HTR-8/SVneo (cell line): ENCODE measurements at places on chromosomes 7 and 10.

DNA sequence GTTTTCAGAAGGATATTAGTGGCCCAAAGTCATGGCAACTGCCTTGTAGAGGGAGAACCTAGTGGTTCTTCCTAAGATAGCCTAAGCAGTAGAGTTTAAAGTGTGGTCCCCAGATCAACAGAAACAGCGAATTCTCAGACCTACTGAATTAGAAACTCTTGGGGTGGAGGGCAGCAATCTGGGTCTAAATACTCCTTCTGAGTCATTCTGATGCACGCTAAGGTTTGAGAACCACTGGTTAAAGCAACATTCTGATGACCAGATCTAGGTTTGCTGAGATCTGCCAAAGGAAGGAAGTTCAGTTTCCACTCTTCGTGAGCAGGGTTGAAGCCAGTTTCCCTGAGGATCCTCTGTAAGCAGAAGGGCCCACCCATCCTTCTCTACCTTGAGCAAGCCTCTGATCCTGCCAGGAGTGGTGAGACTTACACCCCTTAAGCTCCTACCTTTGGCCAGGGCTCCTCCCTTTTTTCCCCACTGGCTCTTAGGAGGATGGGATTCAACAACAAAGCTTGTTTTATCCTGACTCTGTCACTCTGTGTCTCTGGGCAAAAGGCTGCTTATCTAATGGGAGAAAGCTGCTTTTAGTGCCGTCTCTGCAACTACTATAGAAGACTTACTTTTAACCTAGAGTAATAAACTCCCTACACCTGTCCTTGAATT lies 26.8 kb upstream of the TRUB1 start:
- DNase-seq, result no peak

DNA sequence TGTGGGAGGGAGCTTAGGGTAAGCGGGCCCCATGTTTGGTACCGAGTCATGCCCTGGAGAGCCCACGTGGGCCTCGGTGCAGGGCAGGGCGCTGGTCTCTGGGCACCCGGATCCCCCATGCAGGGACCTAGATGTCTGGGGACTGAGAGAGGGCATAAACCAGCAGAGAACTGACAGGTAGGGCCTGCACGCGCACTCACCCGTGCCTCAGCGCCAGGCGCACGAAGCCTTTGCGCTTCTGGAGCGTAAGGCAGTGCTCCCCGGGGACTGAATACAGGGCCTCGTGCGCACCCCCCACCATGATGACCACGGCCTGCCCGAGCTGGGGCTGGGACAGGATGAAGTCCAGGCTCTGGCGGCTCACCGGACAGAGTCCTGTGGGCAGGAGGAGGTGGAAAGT lies 2.8 kb downstream of the MOGAT3 start:
- no peak for DNase-seq

- DNase-seq, result no peak
Observed at GRCh38 chr7:106035568-106035967, 72.5 kb downstream of the CDHR3 start.

- peak; percentile 35 for DNase-seq
Observed at GRCh38 chr10:12707461-12708185, 293.9 kb downstream of the CCDC3 start.

GRCh38 chr7:148973256-148973655 lies 55.0 kb downstream of the PDIA4 start:
- DNase-seq, result no peak

- no peak for DNase-seq
Observed at GRCh38 chr7:74044366-74045350, 16.7 kb downstream of the ELN start.

- DNase-seq, result peak; percentile 77
Observed at GRCh38 chr10:75408911-75409885, 7.6 kb upstream of the ZNF503 start.

- DNase-seq, result no peak
Observed at GRCh38 chr7:64667311-64667710, 1.4 kb downstream of the ZNF107 start.

DNA sequence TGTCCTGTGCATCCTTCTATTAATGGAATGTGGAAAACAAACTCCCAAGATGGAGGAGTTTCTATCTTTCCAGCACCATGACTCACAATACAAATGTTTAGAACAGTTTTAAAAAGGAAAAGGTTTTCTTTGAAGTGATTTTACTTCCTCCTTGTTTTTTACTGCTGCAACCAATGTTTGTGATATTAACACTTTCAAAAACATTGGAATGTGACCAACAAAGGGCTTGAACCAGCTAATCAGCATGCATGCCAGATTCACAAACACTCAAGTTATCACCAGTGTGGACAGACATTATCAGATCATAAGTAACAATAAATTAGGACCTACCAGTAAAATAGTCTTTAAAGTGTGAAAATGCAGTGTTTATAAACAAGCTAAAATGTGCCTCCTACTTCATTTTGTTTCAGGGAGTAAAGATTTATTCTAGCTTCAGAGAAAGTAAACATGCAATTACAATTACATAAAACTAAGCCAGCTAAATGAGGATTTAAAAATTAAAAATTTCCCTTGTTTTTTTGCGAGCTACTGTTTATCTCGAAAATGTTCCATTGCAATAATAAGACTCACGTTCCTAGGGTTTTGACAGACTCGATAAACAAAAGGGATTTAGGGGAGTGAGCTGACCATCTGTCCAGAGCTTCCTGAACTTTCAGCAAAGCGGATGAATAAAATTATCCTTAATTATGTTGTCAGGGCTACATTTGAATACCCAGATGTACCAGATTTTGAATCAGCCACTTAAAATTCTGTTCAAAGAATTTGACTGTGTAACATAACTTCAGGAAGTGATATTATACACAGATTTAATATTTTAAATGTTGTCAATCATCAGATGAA lies 29.8 kb downstream of the CPVL start:
- no peak for DNase-seq

DNA sequence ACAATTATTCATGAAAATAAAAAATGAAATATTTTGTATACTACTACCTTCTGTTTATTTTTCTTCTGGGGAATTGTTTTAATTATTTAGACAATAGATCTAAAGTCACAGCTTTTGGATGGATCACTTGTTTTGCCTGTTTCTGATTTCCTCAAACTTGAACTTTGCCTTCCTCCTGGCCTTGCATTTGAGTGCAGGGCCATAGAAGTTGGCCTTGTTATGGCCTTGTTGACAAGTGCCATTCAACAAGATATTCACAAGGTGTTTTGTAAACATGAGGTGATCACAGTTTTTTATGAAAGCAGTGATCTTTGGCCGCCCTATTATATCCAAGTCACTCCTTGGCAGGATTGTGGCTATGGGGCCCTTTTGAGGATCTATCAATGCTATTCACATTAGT lies 4.6 kb downstream of the ZNF22 start:
- no peak for DNase-seq

DNA sequence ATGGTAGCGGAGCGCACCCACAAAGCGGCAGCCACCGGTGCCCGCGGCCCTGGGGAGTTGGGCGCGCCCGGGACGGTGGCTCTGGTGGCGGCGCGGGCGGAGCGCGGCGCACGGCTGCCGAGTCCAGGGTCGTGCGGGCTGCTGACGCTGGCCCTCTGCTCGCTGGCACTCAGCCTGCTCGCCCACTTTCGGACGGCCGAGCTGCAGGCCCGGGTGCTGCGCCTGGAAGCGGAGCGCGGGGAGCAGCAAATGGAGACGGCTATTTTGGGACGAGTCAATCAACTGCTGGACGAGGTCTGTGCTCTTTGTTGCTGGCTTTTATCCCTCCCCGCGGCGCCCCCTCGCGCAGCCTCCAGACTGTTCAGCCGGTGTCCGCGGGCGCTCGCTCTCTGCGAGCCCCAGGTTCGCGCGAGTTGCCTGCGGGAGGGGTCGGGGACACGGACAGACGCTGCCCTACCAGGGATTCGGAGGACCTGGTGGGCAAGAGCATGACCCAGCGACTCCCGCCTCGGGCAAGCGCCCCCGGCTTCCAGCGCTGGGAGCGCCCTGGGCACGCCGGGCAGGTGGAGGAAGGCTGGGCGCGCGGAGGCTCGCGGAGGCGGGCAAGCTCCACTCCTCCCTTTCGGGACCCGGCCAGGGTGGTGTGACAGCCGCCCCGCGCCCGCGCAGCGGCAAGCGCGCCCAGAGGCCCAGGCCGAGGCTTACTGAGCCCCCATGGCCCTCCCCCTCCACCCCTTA lies 887 bp downstream of the COL13A1 start:
- peak; percentile 48 for DNase-seq

DNA sequence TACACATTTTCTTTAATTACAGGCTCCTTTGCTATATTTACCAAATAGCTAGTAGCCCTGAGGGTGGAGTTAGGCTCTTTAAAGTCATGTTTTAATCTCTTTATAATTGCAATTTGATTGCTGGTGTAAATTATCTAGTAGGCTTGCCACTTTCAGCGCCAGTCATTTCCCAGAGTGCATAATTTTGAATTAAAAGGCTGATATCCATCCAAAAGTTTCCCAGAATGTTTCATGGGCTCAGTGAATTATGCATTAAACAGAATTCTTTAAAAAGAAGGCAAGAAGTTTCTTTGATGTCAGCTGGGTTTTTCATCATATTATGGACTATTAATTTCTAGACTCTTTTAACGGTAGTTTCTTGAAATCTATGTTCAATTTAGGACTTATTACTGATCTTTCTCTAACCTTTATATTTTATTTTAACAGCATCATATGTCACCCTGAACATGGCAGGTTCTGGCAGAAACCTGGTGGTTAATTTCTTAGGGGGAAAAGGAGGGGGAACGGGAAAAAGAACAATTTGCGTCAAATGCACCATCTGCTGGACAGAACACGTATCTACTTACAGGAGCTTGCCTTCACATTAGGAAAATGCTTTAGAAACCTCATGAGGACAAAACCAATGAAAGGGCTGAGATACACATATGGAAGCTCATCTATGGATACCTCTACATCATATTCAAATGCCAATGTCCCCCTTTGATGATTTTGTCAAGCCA lies 171.1 kb downstream of the GRM3 start:
- peak; percentile 0 for DNase-seq

GRCh38 chr10:95394161-95394880 lies 103.5 kb upstream of the PDLIM1 start:
- no peak for DNase-seq

GRCh38 chr7:36941359-36941758 lies 217.1 kb upstream of the AOAH start:
- DNase-seq, result no peak

DNA sequence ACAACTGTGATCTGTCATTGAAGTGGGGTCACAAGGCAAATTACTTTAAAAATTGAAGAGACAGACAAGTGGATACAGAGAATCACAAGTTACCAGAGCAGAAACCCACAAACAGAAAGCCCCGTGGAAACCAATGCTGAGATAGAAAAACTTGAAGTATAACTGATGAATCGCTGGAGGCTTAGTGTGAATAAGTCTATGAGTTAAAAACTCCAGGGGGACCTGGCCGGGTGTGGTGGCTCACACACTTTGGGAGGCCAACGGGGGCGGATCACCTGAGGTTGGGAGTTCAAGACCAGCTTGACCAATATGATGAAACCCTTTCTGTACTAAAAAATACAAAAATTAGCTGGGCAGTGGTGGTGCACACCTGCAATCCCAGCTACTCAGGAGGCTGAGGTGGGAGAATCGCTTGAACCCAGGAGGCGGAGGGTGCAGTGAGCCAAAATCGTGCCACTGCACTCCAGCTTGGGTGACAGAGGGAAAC lies 69.7 kb upstream of the ZNRF2 start:
- no peak for DNase-seq

DNA sequence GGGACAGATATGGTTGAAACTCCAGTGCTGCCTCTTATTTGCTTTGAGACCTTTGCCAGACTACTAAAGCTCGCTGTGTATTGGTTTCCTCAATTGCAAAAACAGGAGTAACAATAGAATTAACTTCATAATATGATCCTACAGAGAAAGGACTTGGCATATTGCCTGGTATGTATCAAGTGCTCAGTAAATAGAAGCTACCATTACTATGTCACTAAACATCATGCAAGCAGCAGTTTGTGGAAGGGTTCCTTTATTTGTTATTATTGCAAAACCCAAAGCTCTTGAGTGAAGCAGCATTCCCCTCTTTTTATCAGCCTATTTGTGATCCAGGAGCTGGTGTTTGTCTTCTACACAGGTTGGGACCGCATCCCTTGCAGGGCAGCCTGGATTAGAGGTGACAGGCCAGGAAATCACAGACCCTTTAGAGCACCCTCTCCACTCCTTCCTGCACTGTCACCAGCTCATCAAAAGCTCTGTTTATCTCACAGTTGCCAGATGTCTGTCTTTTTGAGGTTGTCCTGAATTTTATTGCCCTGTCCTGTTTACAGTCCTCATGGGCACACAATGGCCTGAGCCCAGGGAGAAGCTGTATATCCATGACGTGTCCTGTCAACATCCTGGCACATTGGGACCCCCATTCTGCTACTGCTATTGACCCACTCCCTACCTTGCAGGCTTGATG lies 121.5 kb downstream of the SNX10 start:
- DNase-seq, result no peak

- no peak for DNase-seq
Observed at GRCh38 chr7:79352323-79352722, 101.1 kb downstream of the MAGI2 start.

GRCh38 chr7:11182736-11183135 lies 209.1 kb downstream of the PHF14 start:
- no peak for DNase-seq

- peak; percentile 31 for DNase-seq
Observed at GRCh38 chr10:61733358-61733940, 70.7 kb downstream of the CABCOCO1 start.

GRCh38 chr10:34006471-34006870 lies 672.0 kb upstream of the NRP1 start:
- DNase-seq, result no peak

DNA sequence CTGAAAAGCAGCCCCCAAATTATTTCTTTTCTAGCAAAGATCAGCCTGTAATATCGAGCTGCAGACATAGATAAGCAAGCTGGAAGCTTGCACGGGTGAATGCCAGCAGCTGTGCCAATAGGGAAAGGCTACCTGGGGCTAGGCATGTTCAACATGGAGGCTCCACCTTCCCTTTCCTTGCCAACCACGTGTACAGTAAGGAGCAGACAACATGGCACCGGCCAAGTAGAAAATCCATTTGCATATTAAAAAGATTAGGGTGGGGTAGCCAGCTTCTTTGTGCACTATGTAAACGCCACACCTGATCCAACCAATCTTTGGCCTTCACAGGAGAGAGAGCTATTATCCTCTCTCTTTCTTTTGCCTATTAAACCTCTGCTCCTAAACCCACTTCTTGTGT lies 56.7 kb upstream of the SEPHS1 start:
- DNase-seq, result no peak

GRCh38 chr10:29199339-29199738 lies 89.5 kb upstream of the LYZL1 start:
- no peak for DNase-seq

DNA sequence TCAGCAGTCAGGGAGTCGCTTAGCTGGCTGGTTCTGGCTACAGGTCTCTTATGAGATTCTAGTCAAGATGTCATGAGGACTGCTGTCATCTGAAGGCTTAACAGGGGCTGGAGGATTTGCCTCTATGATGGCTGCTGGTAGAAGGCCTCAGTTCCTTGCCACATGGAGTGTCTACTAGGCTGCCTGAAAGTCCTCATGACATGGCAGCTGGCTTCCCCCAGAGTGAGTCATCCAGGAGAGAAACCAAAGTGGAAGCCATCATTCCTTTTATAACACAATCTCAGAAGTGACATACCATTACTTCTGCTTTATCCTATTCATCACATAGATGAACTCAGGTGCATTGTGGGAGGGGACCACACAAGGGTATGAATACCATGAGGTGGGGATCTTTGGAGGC lies 75.1 kb downstream of the EXOC6 start:
- no peak for DNase-seq
